ENCODE measurements at places on chromosomes 3 and 15.
A peak's percentile ranks its signal among the peaks of the same experiment; 100 is the strongest.

- no peak for DNase-seq
These were observed 1.0 kb downstream of the PAK2 start for GRCh38 chr3:196740481-196741248.

DNA sequence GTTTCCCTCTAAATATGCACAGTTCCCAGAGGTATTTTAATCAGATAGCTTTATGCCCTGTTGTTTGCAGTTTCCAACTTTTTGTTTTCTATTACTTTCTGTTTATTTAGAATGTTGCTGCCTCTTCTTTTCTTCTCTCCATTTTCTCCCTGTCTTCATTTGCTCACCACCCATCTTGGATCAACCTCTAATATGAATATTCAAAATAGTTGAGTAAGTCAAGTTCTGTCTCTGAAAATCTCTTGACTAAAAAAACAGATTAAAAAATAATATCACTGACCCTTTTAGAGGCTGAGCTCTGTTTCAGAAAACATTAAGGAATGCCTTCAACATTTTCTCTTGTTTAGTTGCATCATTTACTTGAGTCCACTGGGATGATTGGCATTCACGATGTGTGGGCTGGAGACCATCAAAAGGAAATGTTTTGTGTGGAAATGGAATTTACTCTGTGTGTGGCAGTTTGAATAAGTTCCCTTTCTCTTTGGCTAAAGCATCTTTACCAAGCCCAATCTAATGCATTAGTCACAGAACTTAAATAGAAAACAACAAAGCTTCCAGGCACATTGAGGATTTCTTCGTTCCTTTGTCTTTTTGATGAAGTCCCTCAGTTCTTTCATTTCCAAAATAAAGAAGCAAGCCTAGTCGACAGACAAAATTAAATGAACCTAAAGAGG lies 633.9 kb upstream of the TGFBR2 start:
- no peak for DNase-seq

- no peak for DNase-seq
These were observed 36.9 kb downstream of the MYLK start for GRCh38 chr3:123847209-123847608.

DNA sequence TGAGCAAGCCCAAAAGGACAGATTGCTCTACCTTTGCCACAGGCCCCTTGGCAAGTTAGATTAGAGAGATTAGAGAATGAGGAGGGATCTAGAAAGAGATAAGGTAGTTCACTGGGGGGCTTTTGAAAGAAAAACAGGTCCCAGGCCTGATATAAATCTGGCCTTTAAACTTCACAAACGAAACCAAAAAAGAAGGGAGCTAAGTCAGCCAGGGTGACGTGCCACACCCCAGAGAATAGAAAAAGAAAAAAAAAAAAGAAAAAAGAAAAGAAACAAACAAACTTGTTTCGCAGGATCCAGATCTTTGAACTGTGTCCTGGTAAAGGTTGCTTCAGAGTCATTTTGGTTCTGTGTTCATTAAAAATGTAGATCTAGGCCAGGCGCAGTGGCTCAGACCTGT lies 3.6 kb downstream of the KAT2B start:
- no peak for DNase-seq

GRCh38 chr3:43580181-43580580 lies 41.6 kb downstream of the ANO10 start:
- no peak for DNase-seq

- no peak for DNase-seq
These were observed 1.3 kb upstream of the LRRC58 start for GRCh38 chr3:120350401-120350941.

GRCh38 chr3:127183931-127184869 lies 8.7 kb upstream of the PRR23E start:
- DNase-seq: no peak

DNA sequence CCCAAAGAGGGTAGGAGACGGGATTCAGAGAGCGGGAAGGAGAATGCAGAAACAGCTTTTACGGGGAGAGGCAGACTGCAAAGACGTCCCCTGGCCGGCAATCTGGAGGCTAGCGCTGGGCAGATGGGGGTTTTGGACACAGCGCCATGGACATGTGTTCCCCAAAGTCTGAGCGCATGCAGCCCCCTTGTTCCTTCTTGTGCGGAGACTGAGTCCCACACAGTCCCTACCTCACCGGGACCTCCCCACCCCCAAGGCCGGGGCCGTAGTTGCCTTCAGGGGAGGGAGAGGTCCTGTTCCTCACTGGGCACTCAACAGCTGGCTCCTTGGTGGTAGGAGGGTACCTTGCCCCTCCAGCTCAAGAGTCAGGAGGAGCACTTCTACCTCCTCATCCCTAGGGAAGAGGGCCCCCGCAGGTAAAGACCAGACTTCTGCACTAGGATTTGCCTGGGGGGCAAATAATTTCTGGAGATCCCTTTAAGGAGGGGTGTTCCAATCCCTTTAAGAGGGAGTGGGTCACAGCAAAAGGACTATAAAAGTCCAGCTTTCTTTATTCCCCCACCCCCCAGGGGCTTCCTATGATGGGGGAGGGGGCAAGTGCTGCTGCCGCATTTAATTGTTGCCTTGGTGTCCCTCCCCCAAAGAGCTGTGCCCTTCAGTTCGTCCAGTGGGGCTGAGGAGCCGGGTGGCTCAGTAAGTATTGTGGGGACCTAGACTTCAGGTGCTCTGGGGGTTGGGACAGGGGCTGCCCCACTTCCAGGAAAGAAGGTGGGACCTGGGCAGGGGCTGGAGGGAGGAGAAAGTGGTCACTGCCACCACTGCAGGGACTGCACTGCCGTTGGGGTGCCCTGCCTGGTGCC lies 3.6 kb upstream of the BAHD1 start:
- no peak for DNase-seq

GRCh38 chr3:13866041-13866965 lies 13.6 kb downstream of the WNT7A start:
- DNase-seq: peak; percentile 39

DNA sequence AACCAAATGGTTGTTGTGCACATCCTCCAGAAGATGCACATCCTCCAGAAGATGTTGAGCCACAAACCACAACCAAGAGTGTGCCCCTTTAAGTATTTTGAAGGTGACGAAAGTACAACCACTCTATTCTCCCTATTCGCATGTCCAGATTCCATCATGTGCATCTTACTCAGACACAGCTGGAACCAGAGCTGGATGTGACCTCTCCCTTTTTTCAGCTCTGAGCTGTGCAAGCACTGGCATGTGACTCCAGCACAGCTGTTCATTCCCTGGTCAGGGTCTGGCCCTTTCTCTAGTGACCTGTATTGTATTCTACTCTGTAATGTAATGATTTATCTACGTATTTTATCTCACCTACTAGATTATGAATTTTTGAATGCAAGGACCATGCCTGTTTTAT lies 29.3 kb upstream of the DLG1 start:
- DNase-seq: no peak

GRCh38 chr3:127421943-127422662 lies 134.3 kb upstream of the PRR20G start:
- no peak for DNase-seq

DNA sequence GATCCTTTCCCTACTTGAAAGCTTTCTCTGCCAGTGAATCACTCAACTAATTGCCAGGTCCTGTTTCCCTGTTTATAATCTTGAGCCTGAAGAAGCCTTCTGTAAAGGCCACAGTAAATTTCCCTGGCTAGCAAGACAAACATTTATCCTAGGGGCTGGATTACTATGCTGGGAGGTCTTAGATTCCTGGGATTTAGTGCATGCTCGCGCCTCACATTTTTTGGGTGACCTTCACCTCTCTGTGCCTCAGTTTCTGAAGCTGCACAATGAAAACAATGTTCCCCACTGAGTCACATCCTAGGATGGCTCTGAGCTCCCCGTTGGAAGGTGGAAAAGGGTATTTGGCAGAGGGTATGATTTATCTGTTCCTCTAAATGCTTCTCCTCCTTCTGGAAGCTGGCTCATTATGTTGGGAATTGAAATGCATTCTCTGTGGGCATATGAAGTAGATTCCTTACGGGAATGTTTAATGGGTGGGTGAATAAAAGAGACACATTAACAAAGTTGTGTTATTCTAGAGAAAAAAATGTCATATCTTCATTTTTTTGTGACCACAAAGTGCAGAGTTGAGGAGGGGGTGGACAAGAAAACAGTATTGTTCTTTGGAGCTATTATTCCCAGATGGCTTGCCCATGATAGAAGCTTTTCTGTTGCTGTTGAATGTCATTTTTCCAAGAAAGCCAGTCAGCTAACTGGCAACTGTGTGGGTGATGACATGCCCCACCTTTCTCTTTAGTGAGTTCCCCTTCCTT lies 32.4 kb downstream of the LSM3 start:
- no peak for DNase-seq

- no peak for DNase-seq
These were observed 1.5 kb upstream of the CLK3 start for GRCh38 chr15:74613953-74614743.

DNA sequence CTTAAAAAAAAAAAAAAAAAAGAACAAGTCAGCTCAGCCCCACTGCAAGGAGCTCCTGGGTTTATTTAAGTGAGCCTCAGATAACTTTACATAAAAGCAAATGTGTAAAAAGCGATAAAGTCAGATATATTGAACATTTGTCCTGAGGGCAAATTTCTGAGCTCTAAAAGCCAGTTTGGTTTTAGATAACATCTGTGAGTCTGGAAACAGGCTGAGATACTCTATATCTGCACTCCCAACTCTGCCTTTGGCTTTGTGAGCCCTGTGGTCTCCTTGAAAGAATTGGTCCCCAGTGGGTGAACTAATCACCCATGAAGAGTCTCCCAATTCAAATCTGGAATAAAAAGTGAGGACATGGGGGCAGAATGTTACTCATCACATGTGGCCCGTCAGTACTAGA lies 104.6 kb downstream of the APBA2 start:
- no peak for DNase-seq

- no peak for DNase-seq
These were observed 661.7 kb upstream of the NAALADL2 start for GRCh38 chr3:174197416-174197815.

- no peak for DNase-seq
These were observed 12.8 kb downstream of the UBR1 start for GRCh38 chr15:43093026-43093425.

GRCh38 chr15:25716414-25717126 lies 146.6 kb downstream of the ATP10A start:
- DNase-seq: no peak

- DNase-seq: no peak
These were observed 129.4 kb downstream of the FBN1 start for GRCh38 chr15:48516121-48516520.

DNA sequence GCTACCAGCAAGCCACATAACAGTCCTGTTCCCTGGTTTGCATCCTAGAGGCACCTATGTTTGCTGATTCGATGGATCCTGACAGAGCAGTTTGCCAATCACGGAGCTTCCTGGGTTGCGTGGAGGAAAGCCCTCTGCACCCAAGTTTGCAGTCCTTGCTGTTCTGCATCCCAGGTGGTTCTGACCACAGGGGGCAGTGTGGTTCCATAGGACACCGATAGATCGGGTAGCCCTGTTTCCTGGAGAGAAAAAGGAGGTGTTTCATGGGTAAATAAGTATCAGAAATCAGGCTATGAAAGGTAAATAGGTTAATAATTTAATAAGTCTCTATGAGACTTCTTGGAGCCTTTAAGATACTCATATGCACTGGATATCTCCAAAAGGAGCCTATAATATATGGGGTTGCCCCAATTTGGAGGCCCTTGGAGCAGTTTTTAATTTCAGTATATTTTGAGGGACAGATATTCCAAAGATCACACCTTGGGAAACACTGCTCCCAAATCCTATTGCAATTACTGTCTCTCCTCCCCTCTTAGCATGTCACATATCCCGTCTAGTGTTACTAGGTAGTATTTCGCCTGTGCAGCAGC lies 194.6 kb upstream of the TPM1 start:
- peak; percentile 8 for DNase-seq

DNA sequence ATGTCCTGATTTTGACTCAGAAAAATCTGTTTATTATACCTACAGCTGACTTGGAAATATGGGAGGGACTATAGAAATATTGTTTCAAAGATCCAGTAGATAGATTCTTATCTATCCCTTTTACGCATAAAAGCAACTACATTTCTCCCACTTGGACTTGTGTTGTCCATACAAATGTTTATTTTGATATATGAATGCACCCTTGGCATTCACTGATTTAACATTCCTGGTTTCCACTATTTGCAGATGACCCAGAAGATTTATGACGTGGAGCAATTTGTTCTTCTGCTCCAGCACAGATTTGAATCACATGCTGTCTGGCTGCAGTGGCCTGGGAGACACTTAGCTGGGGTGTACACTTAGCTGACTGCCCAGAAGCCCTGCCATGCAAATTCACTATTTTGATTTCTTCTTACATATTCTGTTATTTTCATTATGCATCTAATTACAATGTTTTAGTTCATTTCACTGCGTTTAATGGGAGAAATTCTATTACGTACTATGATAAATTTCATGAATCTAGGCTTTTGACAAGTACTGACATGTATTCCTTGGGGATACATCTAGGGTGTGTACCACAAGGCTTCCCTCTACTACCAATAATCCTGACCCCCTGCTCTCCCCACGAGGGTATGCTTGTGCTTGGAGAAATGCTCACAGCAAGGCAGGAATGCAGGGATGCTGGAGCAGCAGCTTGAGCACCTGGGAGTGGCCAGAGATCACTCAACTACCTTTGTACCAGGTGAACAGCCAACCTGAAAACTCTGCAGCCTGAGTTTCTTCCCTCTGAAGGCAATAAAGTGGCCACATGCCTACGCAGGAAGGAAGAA lies 223.6 kb upstream of the TBL1XR1 start:
- DNase-seq: no peak

DNA sequence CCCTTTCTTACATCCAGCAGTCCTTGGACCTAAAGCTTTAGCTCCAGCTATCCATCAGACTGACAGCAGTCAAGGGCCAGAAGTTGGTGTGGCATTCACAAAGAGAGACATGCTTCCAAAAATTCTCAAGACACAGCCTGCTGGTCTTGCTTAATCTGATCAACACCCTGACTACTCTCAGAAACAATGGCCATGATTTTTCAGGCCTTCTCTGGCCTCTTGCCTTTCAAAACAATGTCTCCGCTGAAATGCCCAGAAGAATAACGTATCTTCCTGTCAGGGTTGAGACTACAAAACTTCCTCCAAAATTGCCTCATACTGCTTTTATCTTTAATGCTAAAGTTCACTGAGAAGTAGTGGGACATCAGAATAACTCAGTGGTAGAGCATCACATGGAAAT lies 205.4 kb upstream of the SETMAR start:
- DNase-seq: no peak

GRCh38 chr15:52006702-52007340 lies 12.2 kb upstream of the MAPK6 start:
- no peak for DNase-seq

DNA sequence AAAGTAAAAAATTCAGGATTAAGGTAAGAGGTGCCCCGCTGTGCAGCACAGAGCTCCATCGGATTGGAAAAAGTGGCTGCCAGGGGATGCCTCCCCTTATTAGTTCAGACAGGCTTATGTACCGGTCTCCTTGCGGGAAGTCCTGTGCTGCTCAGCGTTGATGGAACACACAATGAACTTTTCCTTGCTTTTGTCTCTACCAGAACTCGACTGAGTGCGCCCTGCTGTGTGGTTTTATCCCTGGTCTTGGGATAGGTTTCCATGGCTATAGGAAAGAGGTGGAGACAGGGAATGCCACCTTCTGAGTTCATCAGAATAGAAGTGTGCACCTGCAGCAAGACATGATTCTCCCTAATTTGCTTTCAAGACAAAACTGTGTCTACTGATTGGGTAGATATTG lies 745.9 kb upstream of the CFAP20DC start:
- DNase-seq: no peak

All from effector memory CD4-positive, alpha-beta T cell (primary cell).